ENCODE measurements at places on chromosomes 7 and 10.

GRCh38 chr7:79284211-79284610 is 169.3 kb downstream of the MAGI2 start:
- DNase-seq, result no peak

GRCh38 chr7:159083698-159084068 is 61.0 kb downstream of the VIPR2 start:
- DNase-seq, result no peak

DNA sequence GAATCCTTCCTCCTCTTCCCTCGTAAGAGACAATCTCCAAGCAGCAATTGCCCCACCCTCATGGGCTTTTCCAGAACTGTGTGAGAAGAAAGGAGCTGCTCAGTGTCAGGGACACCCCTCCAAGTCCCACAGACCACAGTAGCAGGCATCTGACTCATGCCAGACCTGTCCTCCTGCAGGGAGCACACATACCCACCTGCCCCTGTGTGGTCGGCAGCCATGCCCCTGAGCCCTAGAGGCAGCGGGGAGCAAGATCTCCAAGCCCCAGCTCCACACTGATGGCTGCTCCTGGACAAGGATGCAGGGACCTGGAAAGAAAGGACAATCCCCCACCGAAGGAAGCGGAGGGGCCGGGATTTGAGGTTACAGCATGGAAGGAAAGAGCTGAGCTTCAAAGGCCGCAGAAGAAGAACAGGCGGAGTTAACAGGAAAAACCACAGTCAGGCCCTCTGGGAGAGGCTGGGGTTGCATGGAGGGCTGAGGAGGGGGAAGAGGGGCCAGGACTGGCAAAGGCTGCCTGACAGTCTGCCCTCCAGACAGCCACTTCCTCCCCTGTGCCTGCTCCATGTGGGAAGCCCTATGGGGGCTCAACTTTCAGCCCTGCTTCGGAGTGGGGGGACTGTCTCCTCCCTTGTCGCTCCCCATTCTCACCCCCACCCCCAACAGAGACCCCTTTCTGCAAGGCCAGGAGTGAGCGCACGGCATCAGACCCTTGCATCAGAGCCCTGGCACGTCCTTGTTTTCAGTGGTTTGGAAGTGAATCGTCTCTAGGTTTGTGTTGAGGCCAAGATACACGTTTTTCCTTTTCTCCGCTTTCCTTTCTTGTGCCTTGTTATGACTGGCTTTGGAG is 46.8 kb downstream of the ASB13 start:
- no peak for DNase-seq

DNA sequence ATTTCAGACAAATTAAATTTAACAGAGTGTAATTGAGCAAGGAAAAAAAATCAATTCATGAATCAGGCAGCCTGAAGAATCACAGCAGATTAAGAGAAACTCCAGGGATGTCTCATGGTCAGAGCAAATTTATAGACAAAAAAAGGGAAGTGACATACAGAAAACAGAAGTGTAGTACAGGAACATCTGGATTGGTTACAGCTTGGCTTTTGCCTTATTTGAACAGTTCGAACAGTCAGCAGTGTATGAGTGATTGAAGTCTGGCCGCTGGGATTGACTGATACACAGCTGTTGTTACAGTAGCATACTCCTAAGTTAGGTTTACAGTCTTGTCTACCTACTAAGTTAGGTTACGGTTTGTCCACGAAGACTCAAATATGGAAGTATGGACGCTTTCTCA is 255.3 kb downstream of the HPSE2 start:
- DNase-seq, result no peak

DNA sequence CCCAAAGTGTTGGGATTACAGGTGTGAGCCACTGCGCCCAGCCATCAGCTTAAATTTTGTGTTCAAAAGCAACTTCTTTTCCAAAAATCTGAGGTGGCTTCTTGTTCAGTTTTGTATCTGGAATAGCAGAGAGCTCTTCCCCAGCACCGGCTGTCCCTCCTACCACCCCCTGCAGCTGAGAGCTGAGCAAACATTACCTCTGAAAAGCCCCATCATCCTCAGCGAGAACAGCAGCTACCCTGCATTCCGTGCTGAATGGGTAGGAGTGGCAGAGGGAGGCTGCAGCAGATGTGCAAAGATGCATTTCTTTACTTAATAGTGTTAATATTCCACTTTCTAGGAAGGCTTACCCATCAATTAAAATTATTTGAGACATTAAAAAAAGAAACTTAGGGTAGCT is 31.8 kb downstream of the CCM2 start:
- no peak for DNase-seq

DNA sequence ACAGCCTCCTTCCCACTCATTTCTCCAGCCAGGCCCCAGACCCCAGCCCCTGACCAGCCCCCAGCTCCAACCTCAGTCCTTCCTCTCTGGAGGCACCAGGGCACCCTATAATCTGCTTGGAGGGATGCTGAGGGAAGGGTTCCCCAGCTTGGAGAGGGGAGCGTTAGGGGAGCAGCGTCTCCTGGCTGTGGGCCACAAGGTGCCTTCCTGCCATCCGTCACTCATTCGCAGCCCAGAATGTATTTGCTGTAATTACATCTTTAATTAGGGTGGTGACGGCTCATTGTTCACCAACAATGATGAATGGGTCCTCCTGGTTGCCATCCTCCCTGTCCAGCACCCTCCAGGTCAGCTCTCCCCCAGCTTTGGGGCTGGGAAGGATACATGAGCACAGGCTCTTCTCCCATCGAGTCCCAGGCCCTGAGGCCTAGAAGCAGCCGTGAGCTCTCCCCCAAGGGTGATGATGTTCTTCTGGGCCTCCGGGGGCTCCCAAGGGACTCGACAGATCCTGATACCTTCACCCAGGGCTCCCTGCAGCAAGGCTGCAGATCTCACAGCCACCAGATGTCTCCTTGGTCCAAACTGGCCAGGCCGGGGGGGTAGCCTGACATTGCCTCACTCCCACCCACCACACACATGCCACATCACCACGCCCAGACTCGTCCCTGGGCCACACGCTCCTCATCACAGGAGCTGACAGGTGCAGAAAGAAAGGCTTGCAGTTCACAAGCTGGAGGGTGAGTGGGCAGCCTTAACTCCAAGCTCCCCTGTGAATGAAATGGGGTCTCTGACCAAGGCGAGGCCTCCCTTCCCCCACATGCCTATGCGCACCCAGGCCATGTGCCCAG is 26.8 kb downstream of the POLL start:
- no peak for DNase-seq

DNA sequence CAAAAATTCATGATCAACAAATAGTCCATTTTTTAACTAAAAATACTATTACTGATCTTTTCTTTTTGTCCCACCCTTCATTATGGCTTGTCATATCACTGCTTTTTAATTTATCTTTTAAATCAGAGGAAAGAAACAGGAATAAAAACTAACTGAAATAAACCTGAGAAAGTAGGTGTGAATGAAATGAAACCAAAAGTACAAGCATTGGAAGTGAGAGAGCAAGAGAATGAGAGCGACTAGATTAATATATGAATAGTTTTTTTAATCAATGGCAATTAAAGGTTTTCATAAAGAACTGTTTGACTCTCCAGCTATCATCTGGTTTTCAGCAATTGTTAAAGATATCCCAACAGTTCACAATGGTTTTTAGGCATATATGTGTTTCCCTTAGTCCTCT is 137.8 kb downstream of the SPAG6 start:
- no peak for DNase-seq

DNA sequence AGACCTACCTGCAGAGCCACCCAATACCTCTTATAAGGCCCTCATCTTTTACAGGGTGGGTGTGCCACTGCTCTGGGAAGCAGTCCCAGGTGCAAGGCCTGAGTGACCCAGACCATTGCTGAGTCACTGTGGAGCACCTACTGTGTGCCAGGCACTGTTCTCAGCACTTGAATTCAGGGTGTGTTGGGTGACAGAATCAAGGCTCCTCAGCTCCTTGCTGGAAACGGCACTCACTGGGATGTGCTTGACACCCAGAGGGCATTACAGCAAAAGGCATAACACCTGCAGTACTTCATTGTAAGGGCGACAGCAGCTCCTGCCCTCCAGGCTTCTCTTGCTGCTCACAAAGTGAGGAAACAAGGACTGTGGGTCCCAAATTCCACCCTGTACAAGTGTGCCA is 7.1 kb downstream of the CAMK2B start:
- DNase-seq, result no peak

- no peak for DNase-seq
Measured at GRCh38 chr10:73910401-73910763, 550 bp upstream of the PLAU start.

DNA sequence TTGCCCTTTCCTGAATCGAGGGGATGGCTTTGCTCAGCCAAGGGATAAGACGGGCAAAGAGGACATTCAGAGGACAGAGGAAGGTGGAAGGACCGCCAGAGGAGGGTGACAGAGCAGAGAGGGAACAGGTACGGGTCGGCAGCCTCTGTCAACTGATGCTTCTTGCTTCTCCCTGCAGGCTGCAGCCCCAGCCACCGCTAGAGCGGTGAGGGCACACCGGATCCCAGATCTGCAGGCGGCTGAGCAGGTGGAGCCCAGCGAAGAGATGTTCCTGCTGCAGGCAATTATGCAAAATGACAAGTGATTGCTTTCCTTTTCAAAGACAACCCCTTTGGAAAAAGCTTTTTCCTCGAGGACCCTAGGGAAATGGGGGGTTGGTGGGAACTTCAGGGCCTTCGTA is 181.9 kb upstream of the ANKRD30A start:
- no peak for DNase-seq

- peak; percentile 21 for DNase-seq
Measured at GRCh38 chr7:38374507-38374906, 101.1 kb upstream of the TARP start.

DNA sequence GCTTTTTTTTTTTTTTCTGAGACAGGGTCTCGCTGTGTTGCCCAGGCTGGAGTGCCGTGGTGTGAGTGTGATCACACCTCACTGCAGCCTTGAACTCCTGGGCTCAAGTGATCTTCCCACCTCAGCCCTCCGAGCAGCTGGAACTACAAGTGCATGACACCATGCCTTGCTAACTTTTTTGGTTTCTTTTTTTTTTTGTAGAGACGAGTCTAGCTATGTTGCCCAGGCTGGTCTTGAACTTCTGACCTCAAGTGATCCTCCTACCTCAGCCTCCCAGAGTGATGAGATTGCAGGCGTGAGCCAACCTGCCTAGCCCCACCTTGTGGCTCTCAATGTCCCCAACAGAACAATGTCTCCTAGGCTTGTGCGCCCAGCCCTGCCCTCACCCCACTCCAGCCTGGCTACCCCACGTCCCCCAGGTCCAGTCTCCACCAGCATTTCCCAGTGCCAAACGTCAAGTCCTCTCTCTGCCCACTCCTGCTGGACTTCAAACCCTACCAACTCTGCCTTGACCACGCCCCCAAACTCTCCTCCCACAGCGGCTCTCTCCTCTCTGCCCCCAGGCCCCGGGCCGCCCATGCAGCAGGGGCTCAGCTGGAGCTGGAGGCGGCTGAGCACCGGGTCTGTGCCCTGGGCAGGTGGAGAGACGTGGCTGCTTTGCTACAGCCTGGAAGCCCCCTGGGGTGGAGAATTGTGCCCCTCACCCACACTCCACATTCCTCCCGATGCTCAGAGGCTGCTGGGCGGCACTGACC is 18.9 kb downstream of the BHLHA15 start:
- DNase-seq, result no peak

DNA sequence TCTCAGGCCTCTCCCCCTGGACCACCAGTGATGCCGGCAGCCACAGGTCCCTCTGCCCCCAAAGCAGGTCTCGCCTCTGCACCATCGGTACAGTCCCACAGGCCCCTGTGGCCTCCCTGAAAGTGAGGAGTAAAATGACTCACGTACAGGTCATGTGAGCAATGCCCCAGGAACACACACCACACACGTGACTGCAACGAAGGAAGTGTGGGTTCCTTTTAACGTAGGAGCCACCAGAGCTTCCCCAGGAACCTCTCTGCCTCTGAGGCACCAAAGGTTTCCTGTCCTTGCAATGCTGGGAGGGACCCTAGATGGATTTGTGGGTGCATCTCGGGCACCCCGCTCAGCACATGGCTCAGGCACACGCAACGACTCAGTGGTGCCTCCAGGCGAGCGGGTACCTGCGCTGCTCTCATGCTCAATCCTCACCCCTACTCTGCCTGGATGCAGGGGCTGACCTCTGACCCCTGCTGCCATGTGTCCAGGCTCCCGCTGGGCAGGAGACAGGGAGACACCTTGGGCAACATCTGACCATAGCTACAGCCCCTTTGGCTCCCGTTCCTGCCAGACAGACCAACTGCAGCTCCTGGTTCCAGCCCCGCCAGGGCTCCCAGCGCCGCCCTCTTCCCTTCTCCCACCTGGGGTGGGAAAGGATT is 120.7 kb downstream of the PRKAG2 start:
- no peak for DNase-seq

DNA sequence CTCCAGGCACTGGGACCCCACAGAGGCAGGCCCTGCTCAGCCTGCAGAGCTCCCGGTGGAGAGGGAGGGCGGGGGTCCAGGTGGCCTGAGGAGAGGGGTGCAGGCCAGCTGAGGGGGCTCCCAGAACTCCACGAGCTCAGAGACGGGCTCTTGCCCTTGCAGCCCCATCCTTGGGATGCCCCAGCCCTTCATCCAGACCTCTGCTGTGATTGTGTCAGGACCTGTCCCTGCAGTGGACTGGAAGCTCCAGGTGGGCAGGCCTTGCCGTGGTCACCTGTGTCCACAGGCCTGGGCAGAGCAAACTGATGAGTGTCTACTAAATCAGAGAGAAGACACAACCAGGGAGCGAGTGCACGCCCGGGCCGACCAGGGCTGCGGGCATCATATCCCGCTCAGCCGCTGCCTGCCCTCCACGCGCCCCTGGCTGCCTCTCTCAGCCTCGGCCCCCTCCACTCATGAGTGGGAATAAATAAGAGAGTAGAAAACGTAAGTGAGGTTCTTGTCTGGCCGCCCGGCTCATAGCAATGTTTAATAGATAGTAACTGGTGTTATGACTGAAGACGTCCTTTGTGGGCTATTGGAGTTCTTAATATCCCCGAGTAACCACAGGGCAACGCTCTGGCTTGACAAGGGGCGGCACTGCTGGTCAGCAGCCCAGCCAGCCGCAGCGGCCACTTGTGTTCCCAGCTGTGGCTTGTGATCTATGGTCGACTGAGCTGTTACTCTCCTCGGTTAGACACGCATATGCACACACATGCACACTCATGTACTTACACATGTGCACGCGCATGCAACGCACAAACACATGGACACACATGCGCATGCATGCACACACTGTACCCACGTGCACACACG is 105.6 kb downstream of the LHPP start:
- peak; percentile 33 for DNase-seq

DNA sequence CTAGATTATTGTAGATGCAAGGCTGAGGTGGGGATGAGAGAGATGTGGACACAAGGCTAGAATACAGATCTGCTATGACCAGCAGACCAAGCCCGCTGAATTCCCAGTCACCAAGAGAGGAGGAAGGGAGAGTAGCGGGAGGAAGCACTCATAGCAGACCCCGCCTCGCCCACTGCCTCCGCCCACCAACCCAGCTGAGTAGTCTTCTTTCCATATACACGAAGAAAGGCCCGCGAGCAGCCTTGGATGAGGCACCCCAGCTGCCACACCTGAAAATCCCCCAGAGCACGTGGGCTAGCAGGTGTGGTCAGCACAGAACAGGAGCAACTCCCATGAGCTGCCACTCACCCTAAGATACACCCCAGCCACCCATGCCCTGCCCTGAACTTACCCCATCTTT is 7.9 kb upstream of the H2BK1 start:
- no peak for DNase-seq

All from hypothalamus (tissue), 51 donors.